ENCODE measurements at places on chromosomes 5 and 9.
A peak's percentile ranks its signal among the peaks of the same experiment; 100 is the strongest.

GRCh38 chr5:126384985-126385384 is 38.2 kb upstream of the GRAMD2B start:
- no peak for DNase-seq

GRCh38 chr5:61637566-61637965 is 305.5 kb downstream of the ZSWIM6 start:
- DNase-seq: no peak

- no peak for DNase-seq
Measured at GRCh38 chr5:146458894-146459293, 11.8 kb downstream of the TCERG1 start.

DNA sequence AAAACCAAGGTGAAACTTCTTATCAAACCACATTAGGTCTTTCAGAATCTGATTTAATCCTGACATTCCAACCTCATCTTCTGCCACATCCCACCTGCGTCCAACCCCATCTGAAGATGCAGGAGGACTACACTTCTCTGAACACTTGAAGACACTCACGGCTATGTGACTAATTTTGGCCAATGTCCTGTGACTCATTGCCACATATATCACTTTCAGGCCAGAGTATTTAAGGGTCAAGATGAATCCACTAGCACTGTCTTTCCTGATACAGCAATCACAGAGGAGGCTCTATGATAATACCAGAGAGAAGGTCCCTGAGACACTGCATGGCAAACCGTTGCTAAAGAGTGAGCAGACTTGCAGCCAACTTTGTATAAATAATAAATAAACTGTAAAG is 323.4 kb downstream of the NR2F1-AS1 start:
- DNase-seq: no peak

DNA sequence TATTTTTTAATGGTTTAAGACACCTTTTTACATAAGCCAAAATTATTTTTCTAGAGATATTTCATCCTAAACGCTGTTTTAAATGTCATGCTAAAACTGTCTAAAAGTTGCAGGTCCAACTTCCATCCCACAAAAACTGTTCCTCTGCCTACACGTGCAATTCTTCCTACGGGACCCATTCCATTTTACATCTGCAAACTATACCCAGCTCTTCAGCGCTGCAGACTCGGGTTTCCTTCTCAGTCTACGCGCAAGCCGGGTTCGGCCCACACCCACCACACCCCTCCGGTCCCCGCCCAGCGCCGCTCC is 8.7 kb downstream of the RANBP6 start:
- DNase-seq: no peak

DNA sequence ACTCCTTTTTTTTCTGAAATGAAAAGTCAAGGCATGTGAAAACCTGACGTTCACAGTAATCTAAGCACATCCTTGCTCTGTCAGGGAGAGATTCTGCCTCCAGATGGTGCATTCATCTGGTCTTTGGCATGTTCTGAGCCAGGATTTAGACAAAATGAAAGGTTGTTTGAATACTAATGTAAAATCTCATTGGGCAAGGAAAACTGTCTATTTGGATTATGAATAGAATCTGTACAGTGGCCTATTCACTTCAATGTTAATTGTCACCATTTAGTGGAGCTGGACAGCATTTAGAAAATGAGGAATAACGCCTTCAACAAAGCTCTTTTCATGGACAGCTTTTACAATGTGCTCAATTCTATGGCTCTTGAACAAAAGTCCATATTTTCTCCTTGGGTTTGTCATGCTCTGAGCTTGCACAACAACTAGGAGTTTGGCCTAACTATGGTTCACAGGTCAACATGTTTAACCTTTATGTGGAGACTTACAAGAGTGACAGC is 28.9 kb downstream of the ARHGEF28 start:
- DNase-seq: no peak

GRCh38 chr5:45411971-45412612 is 284.1 kb downstream of the HCN1 start:
- DNase-seq: no peak

DNA sequence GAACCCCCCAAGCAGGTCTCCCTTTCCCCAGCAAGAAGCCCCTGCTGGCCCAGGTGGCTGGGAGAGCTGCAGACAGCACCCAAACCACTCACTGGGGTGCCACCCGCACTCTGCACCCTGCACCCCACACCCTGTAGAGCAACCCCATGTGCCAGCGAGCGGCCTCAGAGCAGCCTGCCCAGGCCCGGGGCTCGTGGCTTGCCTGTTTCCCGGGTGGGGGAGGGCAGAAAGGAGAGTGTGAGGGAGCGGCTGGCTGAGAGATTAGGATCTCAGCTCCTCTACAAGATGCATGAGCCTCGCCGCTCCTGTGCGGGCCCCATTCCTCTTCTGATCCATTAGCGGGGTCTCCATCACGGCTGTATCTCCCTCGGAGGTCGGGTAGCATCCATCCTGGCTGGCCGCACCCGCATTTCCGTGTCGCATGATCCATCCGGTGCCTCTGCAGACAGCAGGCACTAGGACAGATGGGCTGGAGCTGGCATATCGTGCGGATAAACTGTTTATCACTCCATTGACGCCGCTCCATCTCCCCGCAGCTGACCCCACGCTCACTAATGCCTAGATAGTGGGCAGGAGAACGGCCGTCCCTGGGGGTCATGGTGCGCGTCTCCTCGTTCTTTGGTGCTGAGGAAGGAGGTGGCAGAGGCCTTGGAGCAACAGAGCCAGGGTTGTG is 54.4 kb downstream of the MRPL36 start:
- peak; percentile 8 for DNase-seq

- peak; percentile 70 for DNase-seq
Measured at GRCh38 chr5:177468685-177469628, 4.5 kb downstream of the DBN1 start.

DNA sequence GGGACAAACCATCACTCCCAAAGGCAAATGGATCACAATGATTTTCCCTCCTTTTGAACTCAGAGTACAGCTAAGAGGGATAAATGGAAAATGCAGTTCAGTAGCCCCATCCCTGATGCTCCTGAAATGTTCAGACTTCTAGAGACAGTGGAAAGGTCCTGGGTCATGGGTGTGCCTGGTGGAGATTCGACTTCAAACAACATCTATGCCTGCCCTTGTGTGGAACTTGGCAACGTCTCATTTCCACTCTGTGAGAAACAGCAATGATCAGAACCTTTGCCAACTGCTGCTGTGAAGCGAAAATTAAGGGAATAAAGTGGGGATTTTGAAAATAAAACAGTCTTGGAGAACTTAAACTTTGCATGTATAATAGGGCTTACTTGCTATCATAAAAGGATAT is 778.1 kb downstream of the SEMA5A start:
- no peak for DNase-seq

- no peak for DNase-seq
Measured at GRCh38 chr9:87503927-87504326, 6.3 kb downstream of the DAPK1 start.

DNA sequence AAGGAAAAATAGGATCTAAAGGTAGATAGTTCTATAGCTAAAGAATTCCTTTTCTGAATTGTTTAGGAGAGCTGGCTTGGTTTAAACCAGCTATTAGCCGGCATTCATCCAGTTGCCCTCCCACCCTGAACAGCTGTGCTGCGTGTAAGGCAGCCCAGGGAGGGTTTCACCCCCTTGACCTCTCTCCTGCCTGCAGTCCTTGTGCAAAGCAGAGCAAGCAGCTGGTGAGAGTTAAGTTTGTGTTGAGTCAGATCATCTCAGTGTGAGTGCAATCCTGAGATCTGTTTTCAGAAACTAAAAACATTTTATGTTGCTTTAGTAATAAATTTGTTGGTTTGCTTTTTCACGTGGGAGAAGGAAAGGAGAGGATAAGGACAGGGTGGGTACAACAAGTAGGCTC is 13.0 kb downstream of the SLC25A25 start:
- peak; percentile 75 for DNase-seq

GRCh38 chr5:179164331-179165311 is 104.4 kb downstream of the ZNF354C start:
- peak; percentile 15 for DNase-seq

DNA sequence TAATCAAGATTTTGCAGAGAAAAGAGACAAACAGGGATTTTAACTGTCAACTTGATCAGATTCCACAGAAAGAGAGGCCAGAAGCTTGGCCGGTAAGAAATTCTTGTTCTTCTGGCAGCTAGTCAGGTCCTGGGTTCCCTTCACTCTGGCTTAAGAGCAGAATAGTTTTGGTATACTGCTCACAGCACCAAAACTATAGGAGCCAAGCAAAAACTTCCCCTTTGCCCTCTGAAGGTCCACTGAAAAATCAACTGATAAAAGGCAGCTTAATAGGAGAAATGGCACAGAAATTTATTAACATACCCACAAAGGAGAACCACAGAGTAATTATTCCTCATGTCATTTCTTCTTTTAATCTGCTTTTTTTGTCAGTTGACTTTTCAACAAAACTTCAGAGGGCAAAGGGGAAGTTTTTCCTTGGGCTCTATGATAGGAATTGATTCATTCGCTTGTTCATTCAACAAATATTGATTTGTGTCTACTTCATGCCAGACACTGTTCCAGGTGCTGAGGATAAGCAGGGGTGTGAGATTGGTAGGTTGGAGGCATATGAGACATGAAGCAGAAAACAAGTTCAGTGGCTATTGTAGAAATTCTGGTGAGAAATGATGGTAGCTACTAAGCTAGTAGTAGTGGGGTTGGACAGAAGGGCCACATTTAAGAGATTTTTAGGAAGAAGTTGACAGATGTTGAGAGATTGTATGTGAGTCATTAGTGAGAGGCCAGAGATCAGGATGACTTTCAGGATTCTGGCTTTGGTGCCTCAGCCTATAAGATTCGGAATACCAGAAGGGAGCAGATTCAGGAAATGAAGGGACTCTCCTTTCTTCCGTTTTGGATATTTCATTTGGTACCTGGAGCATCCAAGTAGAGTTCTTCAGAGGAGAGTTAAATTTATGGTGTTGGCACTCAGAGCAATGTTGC is 20.6 kb upstream of the NNT start:
- no peak for DNase-seq

GRCh38 chr9:21081999-21082398 is 4.3 kb upstream of the IFNB1 start:
- no peak for DNase-seq

DNA sequence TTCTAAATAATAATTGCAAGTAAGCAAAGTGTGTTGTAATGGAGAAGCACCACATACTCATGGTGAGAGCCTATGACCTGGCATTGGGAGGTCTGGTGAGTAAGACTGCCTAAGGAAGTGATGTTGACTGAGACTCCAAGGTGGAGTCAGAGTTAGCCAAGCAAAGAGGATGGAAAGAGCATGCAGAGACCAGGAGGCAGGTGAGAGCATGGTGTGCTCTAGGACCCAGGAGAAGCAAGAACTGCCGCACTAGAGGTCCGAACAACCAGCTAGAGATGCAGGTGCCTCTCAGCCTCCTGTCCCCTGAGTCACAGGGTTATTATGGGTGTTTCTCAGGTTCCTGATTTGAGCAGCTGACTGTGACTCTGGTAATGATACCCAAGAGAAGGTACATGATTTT is 27.3 kb downstream of the ANP32B start:
- no peak for DNase-seq

- DNase-seq: no peak
Measured at GRCh38 chr5:157740229-157740610, 3.3 kb upstream of the LSM11 start.

DNA sequence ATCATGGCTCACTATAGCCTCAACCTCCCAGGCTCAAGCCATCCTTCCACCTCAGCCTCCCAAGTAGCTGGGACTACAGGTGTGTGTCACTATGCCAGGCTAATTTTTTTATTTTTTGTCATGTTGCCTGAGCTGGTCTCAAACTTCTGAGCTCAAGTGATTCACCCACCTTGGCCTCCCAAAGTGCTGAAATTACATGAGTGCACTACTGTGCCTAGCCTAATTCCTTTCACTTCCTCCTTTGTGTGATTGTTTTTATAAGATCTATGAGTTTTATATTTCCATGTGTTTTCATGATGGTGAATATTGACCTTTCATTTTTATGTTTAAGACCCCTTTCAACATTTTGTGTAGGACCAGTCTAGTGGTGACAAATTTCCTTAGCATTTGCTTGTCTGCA is 55.2 kb upstream of the IL12B start:
- DNase-seq: no peak

GRCh38 chr9:122200960-122201595 is 27.7 kb downstream of the LHX6 start:
- DNase-seq: peak; percentile 54

DNA sequence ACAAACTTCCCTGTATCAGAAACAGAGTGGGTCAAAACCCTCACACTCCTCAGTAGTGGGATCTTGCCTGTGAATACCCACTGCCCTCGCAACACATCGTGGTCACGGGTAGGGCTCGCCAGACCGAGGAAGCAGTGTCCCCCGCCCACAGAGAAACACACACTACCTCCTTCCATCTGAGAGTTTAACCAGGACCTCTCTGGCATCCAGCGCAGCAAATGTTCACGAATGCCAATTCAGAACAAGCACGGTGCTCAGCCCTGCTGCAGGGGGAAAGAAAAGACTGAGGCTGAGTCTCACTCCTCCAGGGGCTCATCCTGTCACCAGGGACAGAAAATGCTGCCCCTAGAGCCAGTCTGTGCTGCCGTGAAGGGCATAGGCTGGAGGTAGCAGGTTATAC is 42.5 kb upstream of the SYNPO start:
- DNase-seq: no peak

DNA sequence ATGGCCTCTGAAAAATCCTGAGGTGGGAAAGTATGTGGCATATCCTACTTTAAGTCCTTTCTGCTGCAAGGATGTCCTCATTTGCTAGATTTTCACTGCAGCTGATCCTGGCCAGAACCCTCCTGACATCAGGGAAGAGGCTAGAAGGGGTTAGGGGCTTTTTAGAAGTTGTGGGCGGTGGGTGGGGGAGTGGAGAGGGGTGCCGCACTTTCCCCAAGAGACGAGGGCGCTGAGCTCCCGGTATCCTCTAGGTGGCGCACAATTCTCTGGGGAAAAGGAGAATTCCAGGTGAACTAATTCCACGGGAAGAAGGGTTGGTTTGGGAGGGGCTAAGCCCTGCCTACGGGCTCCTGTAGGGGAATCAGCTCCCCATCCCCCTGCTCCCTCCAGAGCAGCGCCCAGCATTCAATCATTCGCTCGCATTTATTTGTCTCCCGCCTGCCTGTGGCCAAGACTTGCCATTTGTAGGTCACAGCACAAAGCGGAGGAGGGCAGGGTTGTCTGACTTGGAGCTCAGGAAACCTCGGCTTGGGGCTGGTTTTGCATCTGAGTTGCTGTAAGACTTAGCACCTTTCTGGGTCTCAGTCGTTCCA is 42.9 kb upstream of the HAND1 start:
- no peak for DNase-seq

GRCh38 chr9:1514250-1514649 is 464.1 kb downstream of the DMRT2 start:
- no peak for DNase-seq

DNA sequence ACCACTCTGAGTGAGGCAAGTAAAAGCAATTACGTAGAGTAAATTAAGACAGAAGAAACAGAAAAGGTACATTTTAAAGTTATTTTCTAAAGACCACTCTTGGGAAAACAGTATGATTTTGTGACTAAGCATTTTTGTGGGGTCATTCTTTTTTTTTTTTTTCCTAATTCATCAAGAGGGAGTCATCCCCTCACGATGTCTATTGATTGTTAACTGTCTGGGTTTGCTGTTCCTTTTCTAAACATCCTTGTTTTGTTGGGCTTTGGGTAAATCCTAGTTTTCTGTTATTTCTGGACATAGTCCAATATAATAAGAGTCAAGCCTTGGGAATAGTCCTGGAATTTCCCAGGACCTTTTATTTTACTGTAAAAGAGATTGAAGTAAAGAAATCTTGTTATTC is 63.8 kb downstream of the ANKRD55 start:
- no peak for DNase-seq

Measured in femur (tissue), 1 donor.